ENCODE measurements at places on chromosomes 6 and 20.

DNA sequence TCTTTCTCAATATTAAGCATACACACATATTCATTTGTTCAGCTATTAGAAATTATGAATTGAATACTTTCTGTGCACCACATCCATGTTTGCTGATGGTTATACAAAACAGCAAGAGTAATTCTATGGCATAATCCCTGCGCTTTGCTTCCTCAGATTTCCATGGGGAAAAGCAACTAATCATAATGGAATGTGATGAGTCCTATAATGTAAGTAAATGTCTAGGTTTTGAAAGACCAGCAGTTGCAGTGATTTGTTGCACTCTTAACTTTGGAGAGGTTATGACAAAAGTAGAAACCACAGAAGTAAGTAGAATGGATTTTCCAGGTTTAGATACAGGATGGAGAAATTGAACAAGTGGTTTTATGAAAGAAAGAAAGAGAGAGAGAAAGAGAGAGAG, 652.1 kb downstream of the CBLN4 start:
- no peak for DNase-seq

GRCh38 chr20:10982692-10983091, 308.9 kb upstream of the JAG1 start:
- no peak for DNase-seq

DNA sequence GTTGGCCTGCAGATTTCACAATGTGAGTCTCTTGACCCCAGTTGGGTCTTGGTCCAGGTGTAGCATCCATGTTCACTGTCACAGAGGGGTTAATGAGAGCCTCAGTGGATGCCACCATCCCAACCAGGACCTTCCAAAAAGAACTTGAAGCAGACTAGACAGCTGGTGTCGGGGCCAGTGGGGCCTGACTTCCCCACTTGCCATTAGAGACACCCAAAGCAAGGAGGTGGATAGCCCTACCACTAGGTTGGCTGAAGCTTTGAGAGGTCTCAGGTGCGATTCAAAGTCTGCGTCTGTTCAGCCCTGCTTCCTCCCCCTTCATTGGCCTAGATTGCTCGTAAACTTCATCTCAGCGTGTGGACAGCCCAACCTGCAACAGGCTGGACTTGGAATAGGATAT, 196.4 kb upstream of the RREB1 start:
- DNase-seq = no peak

GRCh38 chr6:139474145-139475108, 100.0 kb upstream of the CITED2 start:
- DNase-seq = no peak

- DNase-seq = no peak
These were observed 33.5 kb upstream of the TCF21 start for GRCh38 chr6:133855276-133855990.

GRCh38 chr20:60060593-60060992, 102.4 kb downstream of the CDH26 start:
- no peak for DNase-seq

DNA sequence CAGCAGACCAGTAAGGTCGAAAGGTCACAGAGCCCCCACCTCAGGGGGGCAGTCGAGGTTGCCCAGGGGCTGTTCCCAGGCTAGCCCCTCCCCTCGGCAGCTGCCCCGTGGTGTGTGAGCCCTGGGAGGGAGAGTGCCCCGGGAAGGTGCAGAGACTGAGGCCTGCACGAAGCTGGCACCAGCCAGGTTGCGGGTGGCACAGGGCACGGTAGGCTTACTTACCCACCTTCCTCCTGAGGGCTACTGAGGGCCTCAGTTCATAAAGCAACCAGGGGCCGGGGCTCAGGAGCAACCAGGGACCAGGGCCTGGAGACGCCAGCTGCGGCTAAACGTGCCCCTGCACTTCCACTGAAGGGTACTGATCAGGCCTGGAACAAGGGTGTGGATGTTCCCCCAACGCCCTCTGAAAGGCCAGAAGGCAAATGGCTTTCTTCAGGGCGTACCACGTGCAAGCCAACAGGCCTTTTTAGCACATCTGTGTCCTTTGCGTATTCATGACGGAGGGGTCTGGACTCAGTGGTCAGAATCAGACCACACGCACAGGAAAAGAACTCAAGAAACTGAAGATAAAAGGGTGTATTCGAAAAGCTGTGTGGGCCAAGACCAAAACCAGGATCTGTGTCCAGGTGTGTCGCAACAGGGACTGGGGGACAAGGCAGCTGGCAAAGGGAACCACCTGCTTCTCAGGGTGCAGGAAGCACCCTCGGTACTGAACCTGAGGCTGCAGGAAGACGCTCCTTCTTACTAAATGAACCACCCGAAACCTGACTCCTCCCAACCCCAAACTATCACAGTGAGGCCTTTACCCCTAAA, 24.5 kb upstream of the TCFL5 start:
- no peak for DNase-seq

DNA sequence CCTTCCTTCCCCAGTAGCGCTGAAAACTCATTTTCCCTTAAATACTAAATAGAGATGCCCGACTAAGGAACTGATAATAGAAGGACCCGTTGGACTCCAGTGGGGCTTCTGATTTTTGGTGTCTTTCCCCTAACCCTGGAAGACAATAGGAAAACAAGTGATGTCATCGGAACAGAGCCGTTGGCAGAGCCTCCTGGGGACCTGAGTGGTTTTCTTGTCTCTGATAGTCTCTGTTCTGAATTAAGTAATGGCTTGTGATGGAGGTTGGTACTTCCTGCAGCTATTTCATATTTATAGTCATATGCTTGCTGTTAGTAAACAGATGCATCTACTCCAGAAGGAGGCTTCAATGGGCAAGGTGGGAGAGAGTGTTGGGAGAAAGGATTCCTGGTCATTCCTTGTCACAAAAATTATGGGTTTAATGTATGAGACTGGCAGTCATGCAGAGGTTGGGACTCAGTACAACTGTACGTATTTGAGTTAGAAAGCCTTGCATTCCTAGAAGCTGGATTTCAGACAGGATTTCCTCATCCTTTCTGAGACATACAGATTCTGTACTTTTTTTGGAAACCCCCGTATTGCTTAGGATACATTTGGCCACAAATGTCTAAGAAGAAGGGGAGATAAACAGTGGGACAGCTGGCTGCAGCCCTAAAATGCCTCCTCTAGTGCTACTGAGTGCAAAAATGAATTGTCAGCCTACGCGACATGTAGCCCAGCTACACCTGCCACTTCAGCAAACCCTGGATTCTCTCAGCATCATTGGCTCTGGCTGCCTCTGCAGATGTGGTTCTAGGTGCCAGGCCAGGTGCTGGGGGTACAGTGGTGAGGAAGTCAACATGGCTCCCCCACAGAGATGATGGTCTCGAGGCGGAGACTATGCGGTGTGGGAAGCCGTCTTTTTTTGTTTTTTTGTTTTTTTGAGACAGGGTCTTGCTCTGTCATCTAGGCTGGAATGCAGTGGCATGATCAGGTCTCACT, 38.1 kb downstream of the CDS2 start:
- DNase-seq = no peak

GRCh38 chr6:45514454-45515230, 136.9 kb upstream of the SUPT3H start:
- DNase-seq = no peak

DNA sequence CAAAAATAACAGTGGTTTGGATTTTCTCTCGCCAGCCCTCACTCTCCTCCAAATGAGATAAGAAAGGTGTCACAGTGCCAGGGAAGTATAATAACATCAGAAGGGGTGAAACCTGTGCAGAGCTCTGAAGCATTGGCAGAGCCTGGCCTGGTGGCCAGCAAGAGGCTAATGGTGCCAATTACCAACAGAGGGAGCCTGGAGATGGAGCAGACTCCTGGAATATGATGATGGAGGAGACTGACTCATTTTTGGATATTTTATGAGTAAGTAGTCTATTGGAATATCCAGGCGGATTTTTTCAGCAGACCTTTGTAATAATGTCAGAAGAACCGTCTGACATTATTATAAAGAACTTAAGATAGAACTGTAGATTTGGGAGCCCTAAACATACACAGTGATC, 442.6 kb upstream of the MARCKS start:
- DNase-seq = no peak

GRCh38 chr6:168293636-168294530, 25.7 kb downstream of the DACT2 start:
- DNase-seq = no peak
